WTC11 (cell line): ENCODE measurements at places on chromosomes 12 and 14.

DNA sequence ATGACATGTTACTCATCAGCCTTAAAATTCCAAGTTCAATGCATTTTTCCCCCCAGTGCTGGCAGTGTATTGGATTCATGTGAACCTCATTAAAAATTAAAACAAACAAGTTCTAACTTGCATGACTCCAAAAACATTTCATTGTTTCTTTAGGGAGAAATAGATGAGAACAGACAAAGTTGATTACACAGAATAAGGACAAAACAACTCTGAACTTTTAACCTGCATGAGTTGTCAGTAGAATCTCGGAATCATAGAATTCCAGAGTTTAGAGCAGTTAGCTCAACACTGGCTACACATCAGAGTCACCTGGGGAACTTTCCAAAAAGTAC is 127.5 kb downstream of the TMX1 start:
- no peak for DNase-seq

GRCh38 chr12:81809829-81810595 is 50.9 kb upstream of the PPFIA2 start:
- DNase-seq, result no peak

GRCh38 chr14:75286313-75286712 is 7.7 kb downstream of the FOS start:
- DNase-seq, result no peak

- no peak for DNase-seq
Observed at GRCh38 chr12:639566-639965, 23.7 kb downstream of the NINJ2 start.

DNA sequence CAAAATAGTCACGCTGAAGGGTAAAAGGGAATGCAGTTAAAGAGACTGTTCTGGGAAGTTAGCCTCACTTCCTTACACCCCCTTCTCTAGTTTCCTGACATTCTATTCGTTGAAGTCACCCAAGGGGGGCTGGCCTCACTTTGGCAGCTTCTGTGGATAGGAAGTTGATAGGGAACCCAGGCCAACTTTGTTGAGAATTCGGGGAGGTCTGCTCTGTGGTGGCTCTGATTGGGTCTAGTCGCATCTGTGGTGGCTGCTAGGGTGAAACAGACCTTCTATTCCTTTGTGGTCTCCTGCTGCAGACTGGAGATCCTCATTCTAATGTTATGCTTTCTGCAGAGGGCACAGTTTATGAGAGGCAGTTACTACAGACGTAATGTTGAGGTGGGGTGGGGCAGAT is 28.8 kb upstream of the GZMB start:
- no peak for DNase-seq

- DNase-seq, result no peak
Observed at GRCh38 chr12:131499160-131499863, 211.6 kb upstream of the SFSWAP start.

DNA sequence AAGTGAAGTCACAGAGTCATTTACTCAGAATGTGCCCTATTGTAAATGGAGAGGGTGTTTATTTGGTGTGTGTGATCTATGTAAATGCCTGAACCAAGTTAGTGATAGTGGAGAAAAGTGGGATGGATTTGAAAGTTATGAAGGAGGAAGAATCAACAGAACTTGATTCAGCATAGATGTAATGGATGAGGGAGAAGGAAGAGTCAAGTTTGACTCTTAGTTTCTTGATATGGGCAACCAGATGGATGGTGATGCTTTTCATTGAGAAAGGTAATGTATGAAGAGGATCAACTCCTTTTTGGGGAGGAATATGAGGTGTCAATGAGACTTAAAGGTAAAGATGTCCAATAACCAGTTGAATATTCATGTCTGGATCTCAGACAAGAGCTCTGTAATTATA is 6.7 kb upstream of the MON2 start:
- DNase-seq, result no peak

DNA sequence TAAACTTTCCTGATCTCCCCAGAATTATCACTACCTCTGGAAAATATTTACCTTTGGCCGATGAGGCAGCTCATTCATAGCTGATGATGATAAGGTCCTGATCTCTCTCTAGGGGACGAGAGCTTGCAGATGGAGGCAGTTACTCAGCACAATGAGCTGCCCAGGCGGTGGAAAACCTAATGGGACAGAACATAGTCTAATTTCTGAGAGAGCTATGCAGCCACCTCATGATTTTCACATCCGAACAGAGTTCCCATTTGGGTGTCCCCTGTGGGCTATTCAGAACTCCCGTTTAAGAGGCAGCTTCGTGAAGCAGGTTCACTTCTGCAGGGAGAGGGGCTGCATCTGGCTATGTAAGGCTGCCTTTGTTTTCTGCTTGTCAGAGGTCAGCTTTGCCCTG is 724.6 kb upstream of the TMEM132C start:
- no peak for DNase-seq

- no peak for DNase-seq
Observed at GRCh38 chr14:97878206-97878605, 1081.0 kb downstream of the VRK1 start.

DNA sequence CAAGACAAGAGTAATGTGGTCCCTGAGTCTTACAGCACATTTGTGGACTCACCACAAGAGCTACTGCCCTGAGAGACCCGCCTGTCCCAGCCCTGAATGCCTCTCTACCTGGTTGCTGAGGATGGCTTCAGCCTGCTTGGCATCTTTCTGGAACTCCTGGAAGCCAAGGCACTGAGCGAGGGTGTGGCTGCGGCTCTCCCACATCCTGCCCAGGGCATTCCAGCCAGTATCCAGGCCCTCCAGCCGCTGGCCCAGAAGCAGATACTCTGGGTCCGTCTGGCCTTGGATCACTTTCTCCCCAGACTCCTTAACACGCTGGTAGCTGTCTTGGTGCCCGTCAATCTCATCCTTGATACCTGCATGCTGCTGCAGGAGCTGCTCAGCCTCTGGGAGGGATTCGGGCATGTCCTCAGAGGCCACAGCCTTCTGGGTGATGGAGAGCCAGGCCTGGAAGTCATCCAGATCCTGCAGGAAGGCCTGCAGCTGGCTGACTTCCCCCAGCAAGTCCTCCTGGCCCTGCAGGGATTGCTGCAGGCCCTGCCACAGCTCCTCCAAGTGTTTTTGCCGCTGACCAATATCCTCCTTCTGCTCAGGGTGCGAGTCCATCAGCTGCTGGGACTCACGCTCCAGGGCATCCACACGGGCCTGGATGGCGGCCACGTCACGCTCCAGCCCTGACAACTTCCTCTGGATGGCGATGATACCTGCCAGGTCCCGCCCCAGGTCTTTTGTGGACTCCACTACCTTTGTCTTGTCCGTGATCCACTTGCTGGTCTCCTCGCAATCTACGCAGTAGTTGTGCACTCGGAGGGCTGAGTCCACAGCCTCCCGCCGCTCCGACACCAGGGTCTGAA is 82.3 kb downstream of the PLEKHG3 start:
- no peak for DNase-seq

DNA sequence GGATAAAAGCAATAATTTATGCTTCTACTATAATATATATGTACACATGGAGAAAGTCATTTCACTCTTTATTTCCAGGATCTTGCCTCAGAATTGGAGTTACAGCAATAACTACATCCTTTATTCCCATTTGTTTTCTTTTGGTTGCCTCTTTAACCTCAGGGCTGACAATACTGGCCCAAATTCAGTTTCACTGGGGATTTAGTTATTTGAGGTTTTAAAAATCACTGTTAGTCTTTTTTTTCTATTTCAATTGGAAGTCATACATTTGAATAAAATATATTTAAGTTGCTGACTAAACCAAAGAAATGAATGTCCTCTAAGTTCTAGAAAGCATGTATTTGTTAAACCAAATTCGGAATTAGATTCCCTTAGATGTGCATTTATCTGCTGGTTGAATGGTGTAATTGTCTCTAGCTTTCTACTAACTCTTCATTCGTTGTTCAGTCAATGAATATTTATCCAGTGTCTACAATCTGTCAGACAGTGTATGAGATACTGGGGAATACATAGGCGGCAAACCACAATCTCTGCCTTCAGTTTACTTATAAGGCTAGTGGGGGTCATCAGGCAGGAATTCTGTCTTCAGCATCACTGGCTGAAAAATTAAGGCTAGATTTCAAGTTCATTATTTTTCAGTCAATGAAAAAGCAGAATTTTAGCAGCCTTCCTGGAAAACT is 190.8 kb upstream of the ARHGAP5 start:
- DNase-seq, result no peak

DNA sequence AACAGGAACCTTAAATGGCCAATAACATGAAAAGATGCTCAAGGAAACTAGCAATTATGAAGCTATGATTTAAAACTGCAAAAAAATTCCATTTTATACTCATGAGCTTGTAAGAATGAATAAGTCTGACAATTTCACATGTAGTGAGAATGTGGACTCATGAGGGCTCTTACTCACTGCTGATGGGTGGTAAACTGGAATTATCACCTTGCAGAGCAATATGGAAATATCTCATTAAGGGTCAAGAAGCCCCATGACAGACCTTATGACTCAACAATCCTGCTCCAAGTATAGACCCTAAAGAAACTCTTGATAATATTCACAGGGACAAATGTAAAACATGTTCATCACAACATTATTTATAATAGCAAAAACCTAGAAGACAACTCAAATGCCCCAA is 23.5 kb upstream of the SMAGP start:
- DNase-seq, result no peak

GRCh38 chr12:116443821-116444589 is 115.2 kb upstream of the MAP1LC3B2 start:
- no peak for DNase-seq
